Stimulated activated CD8-positive, alpha-beta memory T cell treated with anti-CD3 and anti-CD28 coated beads, Interleukin-2, amount 100 ng/mL, for 1 hour (primary cell): ENCODE measurements at places on chromosomes 2 and 18.

DNA sequence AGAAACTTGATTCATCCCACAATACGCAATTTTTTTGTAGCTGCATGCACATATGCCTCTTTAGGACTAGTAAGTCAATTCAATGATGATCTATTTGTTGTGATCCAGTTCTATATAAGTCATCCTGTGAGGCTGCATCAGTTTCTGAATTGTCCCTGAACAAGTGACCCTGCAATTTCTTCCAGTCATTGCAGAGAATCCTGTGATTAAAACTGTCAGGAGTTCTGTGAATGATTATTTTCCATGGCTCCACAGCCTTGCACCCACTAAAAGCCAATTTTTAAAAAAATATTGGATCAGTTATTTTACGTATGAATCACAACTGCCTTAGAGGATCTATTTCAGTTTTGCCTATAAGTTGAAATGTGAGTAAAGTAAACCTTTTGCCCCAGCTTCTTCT, 1585.0 kb upstream of the ACVR2A start:
- DNase-seq = no peak

GRCh38 chr18:25349926-25350487, 2.0 kb downstream of the ZNF521 start:
- no peak for DNase-seq

DNA sequence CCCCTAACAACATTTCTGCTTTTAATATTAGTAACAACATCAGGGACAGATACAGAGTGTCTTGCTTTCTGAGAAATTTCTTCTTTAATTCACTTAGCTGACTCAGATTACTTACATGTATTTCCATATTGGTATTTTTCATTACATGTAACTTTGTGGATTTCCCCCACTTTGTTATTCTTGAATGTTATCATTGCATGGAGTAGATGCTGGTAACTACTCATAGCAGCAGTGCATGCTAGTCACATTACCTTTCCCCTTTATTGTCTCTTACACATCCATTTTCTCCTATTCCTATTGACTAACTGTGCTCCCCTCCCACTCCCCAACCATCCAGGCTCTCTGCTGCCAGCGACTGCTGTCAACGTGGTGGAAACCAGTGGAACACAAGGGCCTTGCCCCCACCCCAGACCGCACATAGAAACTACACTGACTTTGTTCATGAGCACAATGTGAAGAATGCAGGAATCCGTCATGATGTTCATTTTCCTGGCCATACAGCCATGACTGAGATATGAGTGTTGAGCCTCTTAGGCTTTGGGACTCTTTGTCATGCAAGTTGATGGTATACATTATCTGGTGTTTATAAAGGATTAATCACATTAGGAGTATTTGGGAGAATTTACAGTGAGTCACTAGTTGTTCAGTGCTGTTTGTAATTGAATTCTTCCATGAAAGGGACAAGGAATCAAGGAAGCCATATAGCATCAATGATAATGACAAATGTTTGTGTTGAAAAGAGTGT, 91.0 kb downstream of the EPB41L5 start:
- no peak for DNase-seq

- no peak for DNase-seq
These were observed 4.5 kb downstream of the RBKS start for GRCh38 chr2:27885661-27886060.

DNA sequence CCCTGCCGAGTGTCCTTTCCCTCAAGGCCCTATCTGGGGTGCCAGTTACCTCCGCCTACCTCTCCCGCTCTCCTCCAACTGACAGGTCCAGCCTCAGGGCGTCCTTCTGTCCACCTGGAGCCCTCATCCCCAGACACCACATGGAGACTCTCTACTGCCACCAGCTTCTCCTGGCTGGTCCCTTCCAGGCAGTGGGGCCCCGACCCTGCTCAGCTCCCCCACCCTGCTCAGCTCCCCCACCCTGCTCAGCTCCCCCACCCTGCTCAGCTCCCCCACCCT, 74.0 kb upstream of the ODC1 start:
- DNase-seq = no peak

GRCh38 chr2:51299370-51299769, 267.4 kb upstream of the NRXN1 start:
- no peak for DNase-seq

GRCh38 chr2:167265004-167265403, 376.7 kb downstream of the XIRP2 start:
- no peak for DNase-seq
